Midbrain (tissue), 1 donor: ENCODE measurements at places on chromosomes 12 and 14.
A peak's percentile ranks its signal among the peaks of the same experiment; 100 is the strongest.

GRCh38 chr14:102781063-102781462, 3.8 kb downstream of the TRAF3 start:
- no peak for DNase-seq

- DNase-seq = no peak
Measured at GRCh38 chr14:93971635-93972027, 4.7 kb downstream of the ASB2 start.

DNA sequence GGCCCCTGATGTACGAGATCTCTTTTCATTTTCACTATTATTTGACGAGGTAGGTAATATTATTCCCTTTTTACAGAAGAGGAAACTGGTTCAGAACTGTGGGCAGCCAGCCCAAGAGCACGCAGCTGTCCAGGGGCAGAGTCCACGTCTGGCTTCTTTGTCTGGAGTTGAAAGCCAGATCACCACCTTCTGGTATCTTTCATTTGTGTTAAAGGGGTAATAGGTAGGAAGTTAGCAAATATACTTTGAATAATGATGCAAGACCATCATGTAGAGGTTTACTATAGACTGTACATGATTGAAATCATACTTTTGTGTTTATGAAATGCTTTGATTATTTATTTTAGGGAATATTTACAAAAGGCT, 144.1 kb upstream of the AMIGO2 start:
- no peak for DNase-seq

DNA sequence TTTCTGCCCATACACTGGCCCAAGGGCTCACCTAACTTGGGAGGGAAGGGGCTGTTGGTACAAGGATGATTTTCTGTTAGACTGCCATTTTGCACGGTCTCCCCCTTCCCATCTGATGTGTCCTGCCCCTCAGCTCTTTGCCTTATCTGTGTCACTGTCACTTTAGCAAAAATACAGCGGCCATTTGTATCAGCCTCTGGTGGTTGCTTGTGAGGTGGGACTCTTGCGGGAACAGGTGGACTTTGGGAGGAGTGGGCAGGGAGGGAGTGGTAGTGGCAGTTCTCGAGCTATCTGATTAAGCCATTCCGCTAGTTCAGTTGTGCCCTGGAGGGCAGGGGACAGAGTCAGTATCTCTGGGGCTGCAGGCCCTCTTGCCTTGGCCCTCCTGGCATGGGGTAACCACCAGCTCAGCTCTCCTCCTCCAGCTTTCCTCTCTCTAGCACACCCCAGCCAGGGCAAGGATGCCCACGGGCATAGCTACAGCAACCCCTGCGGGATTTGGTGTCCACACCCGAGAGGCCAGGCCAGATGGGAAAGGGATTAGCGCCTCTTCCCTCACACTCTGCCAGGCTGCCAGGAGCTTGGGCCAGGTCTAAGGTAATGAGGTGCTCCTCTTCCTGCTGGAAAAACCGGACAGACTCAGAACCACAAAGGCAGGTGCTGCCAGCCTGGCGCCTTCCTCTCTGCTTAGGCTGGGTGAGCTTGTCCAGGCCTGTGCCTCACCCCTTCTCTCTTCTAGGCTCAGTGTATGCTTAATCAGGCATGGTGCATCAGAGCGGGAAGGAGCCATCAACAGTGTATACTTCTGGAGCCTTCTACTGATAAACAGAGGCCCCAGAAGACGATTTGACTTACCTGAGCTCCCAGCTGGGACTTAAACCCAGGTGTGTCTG, 8.7 kb downstream of the SLC48A1 start:
- DNase-seq = no peak

GRCh38 chr12:79351251-79351650, 339.5 kb downstream of the PAWR start:
- no peak for DNase-seq

GRCh38 chr14:72758993-72759392, 134.9 kb downstream of the DPF3 start:
- no peak for DNase-seq

DNA sequence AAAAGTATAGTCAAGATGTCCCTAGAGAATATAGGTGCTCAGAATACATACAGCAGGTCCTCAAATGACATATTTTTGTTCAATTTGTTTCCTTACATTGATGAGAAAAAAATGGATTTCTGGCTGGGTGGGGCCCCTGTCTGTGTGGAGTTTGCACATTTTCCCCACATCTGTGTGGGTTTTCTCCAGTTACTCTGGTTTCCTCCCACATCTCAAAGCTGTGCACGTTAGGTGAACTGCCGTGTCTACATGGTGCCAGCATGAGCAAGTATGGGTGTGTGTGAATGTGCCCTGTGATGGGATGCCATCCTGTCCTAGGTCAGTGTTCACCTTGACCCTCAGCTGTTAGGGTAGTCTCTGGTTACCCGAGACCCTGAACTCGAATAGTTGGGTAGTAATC, 289.1 kb downstream of the GRIN2B start:
- no peak for DNase-seq

DNA sequence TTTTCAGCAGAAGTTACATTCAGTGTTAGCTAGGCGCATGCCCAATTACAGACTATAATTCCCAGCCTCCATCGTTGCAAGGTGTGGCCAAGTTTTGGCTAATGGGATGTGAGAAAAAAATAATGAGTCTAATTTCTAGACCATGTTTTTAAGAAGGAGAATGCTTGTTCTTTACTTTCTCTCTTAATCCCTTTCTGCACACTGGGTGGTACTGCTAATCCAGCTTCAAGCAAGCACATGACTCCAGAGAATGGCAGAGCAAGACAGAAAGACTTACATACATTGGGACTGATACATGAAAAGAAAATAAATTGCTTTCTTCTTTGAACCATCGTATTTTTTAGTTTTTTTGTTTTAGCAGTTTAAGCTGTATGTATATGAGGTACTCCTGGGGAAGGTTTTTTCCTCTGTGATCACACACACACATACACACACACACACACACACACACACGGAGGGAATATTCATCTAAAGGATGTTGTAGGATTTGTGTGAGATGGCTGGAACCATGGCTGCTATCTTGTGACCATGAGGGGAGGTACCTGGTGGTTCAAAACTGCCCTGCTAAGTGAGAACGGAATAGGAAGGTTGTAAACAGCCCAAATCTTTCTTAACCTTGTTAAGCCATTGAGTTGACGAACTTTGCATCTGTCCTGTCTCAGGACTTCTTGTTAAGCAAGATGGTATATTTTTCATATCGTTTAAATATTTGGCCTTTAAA, 34.3 kb upstream of the LTA4H start:
- DNase-seq = no peak

DNA sequence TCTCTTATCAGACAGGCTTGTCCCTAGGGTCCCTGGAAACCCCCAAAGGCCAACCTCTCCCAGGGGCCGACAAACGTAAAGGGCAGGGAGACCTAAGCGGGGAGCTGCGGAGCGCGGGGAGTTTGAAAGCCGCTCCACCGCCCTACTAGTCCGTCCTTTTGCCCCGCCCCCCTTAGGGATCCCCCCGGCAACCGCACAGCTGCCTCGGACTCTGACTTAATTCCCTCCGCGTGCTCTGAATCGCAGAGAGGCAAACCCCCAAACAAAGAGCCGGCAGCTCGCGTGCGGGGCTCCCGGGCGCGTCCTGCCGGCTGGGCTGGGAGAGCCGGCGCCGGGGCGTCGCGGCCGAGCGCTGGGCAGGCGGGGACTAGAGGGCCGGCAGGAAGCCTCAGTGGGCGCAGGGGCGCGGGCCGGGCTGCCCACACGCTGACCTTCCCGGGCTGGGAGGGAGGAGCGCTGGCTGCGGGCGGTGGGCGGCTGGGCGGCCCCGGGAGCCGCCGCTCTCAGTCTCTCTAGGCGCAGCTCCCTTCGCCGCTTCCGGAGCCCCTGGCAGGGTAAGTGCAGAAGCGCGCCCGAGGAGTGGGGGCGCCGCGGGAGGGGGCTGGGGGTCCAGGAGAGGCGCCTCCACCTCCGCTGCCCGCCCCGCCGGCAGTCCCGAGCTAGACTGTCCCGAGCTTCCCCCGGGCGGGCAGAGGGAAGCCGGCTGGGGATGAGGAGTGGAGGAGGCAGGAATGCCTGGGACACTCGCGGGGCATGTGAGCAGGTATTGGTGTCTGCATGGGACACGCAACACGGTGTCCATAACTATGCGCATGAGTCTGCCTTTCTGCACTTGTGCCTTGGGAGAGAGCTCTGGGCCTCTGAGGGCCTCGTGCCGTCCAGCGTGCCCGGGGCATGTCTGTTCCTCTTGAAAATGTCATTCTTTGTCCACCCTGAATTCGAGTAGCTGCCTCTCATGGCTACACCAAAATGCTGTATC, at the start of gene TSPAN11:
Gene TSPAN11 (plus strand): TSS at position 506 of the 979 bp plus-strand sequence. CDS start 27,244 bp downstream, outside the sequence.
- DNase-seq = peak; percentile 54

GRCh38 chr12:116666305-116666673, 71.6 kb downstream of the SPRING1 start:
- no peak for DNase-seq

GRCh38 chr12:122807651-122808050, 27.6 kb upstream of the HIP1R start:
- DNase-seq = no peak

DNA sequence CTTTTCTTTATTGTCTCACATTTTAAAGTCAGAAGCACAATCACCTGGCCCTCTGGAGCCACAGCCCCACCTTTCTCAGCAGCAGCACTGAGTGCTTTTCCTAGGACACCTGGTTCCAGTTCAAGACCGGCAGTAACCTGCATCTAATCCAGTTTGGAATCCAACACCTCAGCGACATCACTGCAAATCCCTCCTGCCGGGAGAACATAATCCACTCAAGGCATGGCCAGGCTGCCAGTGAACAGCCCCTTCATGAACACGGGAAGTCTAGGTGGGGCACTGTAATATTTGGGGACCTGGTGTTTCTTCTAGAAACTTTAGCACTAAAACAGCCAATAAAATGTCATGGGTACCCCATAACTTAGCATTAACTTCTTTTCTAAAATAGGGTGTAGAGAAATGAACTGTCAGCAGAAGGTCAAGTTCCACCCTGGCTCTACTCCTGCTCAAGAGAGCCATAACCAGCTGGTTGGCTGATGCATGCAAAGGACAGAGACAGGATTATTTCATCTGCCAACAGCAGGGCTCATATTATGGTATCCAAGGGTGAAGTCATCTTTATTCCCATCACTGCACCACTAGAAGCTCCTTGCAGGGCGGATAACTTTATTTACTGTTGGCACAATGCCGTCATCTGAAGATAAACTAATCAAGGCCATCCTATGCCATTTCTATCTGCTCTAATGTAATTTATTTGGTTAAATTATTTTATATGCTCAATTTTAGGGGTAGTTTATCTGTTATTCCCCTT, 76.7 kb downstream of the TTC7B start:
- DNase-seq = no peak

DNA sequence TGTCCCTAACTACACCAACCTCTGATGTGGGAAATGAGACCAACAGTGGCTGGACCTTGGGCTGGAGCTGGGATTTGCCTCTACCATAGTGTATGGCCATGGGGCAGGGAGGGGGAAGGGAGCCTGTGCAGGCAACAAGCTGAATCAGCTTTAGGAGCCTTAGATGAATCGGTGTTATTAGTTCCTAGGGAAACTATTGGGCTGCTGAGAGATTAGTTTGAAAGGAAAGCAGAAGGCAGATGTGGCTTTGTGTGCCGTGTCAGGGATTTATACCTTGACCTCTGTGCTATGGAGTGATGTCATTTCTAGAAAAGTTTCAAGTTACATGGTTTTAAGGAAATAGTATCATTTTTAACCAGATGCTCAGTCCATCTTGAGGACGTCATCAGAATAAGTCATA, 19.5 kb upstream of the GAS2L3 start:
- no peak for DNase-seq

- no peak for DNase-seq
Measured at GRCh38 chr12:2797721-2798418, 3.1 kb downstream of the FKBP4 start.

DNA sequence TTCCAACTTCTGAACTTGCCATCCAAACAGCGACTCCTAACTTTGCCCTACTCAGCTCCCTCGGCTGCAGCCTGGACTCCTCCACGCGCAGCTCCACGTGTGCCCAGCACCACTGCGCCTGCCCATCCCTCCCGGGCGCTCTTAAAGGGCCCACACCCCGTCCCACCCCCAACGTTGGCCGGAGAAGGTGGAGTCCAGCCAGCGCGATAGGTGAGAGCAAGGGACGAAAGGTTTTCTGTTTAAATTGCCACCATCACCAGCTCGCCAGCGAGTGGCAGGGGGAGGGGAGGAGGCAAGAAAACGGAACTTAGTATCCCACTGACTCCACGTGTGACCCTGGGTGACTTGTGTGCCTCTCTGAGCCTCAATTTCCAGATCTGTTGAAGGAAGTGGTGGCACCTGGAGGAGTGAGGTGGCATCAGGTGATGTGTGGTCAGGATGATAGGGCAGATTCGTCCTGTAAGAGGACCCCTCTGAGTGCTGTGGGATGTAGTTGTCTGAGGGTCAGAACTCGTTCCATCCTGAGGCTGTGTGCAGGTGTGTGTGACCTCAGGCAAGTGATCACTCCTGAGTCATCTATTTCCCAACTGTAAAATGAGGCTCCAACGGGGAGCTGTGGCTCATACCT, 59.7 kb downstream of the TRPV4 start:
- peak; percentile 37 for DNase-seq

DNA sequence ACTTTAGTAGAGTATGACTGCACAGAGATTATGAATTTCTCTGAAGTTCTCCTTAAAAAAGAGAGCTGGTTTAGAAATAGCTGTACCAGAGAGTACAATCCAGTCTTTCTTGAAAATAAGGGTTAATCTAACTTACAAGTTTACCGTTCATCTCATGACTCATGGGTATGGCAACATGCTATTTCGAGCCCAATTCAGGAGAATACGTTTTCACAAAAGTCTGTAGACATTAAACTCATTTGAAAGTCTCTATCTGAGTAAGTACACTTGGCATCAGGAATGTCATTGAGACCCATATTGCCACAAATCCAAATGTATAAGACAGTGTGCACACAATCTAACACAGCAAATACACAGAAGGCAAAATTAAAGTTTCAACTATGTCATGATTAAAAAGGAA, 160.5 kb downstream of the PIK3C2G start:
- no peak for DNase-seq

DNA sequence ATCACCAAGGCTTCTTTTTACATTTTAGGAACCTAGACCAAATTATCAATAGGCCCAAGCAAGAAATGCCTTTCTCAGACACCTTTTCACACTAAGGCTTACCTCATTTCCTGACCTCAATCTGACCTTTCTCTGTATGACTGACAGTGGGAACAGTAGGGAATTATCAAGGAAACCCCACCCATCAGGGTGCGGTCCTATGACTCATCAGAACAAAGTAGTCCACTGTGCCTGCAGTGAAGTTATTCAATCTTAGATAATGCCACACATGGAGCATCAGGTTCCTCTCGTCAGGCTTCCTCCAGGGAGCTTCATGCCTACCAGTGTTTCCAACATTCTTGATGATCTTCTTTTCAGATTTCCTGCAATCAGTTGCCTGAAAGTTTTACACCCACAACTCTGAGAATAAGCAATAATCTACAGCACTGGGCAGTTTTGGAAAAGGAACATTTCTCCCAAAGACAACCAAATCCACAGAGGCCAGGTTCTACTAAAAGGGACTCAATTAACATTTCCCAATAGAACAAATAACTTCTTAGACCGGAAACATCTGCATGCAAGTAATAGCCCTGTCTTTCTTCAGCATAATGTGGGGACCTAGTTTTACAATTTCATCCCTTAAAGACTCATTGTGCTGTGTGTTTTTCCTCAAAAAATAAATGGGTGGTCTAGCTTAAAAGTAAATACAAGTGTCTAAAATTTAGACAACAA, 35.9 kb upstream of the TMTC2 start:
- no peak for DNase-seq
